Cardiac muscle cell (in vitro differentiated cells and primary cell): ENCODE measurements at places on chromosomes 7 and 10. TPM values are rescaled to one million over a fixed set of nuclear protein-coding genes. Genes with fewer than 3 reads are reported as not detected.

AUTS2 gene
- total RNA-seq, result 22.6 and 45.5 TPM in 2 replicates

CNPY1 gene
- total RNA-seq, result 0.15 TPM in 1 of 2 replicates, not detected in the other

CLRN3 gene
- total RNA-seq, result not detected in 2 replicates

LLCFC1 gene
- total RNA-seq, result not detected in 2 replicates

IFIT2 gene
- total RNA-seq, result not detected in 2 replicates

TMEM243 gene
- total RNA-seq, result 13.9 and 20.3 TPM in 2 replicates

SHTN1 gene
- total RNA-seq, result 2.1 and 2.9 TPM in 2 replicates

SCIN gene
- 0.66 TPM in 1 of 2 replicates, not detected in the other for total RNA-seq

FRG2B gene
- total RNA-seq, result not detected in 2 replicates

EPHA1 gene
- total RNA-seq, result 0.30 TPM in 1 of 2 replicates, not detected in the other

NUP205 gene
- 33.9 and 35.9 TPM in 2 replicates for total RNA-seq

SLC18A3 gene
- total RNA-seq, result not detected in 2 replicates

TAS2R3 gene
- total RNA-seq, result 1.7 TPM in 1 of 2 replicates, not detected in the other

JAZF1 gene
- total RNA-seq, result 6.1 and 9.8 TPM in 2 replicates
